Stimulated activated CD4-positive, alpha-beta T cell treated with anti-CD3 and anti-CD28 coated beads, Interleukin-4, amount 100 ng/mL, for 24 hours (primary cell): ENCODE measurements at places on chromosomes 16 and 17.

DNA sequence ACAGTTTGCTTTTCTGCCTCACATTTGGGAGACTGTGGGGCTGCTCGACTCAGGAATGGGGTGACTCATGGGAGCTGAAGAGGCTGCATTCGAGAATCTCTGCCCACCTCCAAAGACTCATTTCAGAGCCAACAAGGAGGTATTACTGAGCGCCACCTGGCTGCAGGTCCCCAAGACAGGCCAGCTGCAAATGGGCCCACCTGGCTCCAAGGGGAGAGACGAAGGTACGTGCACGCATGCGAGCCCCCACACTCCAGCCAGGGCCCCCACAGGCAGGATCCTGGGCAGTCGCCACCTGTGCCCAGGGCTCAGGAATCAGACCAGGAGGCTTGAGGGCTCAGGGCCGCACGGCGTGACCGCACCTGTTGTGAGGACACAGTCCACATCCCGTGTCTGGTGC lies 6.0 kb downstream of the HAGHL start:
- DNase-seq = no peak

GRCh38 chr16:58542291-58542690 lies 27.0 kb downstream of the SETD6 start:
- no peak for DNase-seq

GRCh38 chr17:72660274-72661115 lies 432.0 kb downstream of the SLC39A11 start:
- DNase-seq = no peak

- no peak for DNase-seq
These were observed 11.8 kb upstream of the STAC2 start for GRCh38 chr17:39237586-39237985.

DNA sequence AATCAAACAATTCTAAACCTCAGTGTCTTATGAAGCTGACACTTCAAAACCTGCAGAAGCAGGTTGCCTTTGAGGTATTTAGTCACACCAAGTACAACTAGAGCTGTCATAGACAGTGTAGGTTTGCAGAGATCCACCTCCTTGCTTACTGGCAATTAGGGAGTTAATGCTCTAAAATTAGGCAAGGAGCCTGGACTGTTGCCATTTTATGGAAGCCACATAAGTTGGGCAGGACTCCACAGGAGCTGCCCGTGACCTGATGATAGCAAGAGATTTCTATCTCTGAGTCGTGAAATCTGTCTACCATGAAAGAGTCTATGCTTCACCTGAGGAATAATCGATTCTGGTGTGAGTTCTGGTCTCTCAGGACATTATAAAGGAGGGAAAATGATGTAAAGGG lies 8.9 kb downstream of the EME1 start:
- DNase-seq = no peak

- DNase-seq = no peak
These were observed 38.6 kb upstream of the ZCCHC14 start for GRCh38 chr16:87531418-87531817.
